M059J (cell line): ENCODE measurements at places on chromosomes 3 and 15. TPM values are rescaled to one million over a fixed set of nuclear protein-coding genes. Genes with fewer than 3 reads are reported as not detected.

Gene HCLS1
- total RNA-seq: 0.81 TPM in 1 of 2 replicates, not detected in the other

DNA sequence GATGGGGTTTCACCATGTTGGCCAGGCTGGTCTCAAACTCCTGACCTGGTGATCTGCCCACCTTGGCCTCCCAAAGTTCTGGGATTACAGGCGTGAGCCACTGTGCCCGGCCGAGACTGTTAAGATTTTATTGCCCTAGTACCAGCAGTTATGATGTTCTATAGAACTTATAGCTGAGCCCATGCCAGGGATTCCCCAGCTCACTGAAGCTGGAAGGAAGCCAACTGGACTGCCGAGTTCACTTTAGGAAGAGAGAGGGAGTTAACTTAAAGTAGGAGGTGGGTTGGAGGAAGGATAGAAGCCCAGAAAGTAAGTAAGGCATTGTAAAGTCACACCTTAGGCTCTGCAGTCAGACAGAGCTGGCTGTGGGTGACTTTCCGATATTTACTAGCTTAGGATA, 101.1 kb upstream of the BOC start:
- DNase-seq: no peak

Gene CPN2
- total RNA-seq: not detected in 2 replicates

Gene DGKG
- 14.4 and 16.7 TPM in 2 replicates for total RNA-seq
